GM12892 (cell line): ENCODE measurements at places on chromosomes 5 and 9.

DNA sequence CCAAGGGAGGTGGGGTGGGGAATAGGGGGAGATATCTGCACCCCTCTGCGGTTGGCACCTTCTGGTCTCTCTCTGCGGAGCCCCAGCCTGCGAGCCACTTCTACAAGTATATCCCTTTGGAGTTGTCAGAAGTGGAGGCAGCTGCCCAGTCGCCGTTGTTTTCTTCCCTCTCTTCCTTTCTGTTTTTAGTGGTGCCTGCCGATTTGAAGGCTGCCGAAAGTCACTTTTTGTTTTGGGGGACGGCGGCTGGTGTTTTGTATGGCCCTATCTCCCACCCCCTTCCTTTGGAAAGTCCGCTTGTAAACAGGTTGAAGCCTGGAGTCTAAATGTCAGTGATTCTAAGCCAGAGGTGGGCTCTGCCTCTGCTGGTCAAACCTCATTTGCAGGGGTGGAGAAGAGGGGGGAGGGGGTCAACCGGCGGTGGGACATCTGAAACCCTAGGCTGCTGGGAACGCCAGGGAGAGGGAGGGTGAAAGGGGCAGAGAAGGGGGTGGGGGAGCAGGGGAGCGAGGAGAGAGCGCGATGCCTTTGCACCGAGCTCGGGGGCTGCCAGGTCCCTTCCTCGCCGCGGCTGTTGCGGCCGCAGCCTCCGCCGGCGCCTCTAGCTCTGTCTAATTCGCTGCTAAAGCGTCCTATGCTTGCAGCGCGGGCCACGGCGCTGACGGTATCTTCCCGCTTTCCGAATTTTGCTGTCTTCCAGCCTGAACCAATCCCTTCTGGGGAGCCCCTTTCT is at the start of gene FGF10:
TSS of gene FGF10 (minus strand) at position 331 of the 733 bp plus-strand sequence. CDS start 738 bp downstream, outside the sequence.
- no peak for DNase-seq

DNA sequence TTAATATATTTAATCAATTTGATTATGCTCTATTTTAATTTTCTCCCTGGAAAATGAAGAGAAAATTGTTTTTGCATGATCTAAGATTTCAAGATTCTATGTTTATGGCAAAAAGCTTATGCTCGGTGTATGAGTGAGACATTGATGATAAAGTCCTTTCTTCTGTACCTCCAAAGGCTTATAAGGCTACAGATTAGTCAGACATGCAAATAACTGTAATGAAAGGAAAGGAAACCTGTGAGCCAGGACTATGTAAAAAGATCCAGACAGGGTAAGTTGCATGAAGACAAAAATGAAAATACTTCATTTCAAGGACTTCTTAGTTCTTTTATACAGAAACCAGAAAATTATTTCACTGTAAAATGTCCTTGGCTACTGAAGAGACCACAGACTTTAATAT is 52.2 kb upstream of the EDIL3 start:
- no peak for DNase-seq

DNA sequence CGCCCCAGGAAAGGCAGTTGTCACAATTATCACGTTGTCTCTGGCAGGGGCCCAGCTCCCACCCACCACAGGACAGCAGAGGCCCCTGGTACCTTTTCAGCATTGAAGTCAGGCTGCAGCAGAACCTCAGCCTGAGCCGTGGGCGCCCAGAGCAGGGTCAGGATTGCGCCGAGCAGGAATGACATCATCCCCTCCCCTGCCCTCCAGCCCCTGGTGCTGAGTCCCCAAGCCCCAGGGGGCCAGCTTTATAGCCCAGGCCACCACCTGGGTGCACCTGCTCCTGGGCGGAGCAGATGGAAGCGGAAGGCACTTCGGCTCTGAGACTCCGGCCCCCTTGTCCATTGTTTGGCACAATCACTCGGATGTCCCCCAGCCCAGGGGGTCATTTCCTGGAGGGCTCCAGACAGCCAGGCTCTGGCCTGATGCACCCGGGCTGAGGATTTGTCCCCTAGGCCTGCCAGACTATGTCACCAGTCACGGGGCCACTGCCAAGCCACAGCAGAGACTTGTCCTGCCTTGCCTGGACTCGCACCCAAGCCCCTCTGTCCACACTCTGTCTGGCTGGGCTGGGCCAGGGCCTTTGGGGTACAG is at the start of gene LCN15:
TSS of gene LCN15 (minus strand) at position 218 of the 591 bp plus-strand sequence. CDS start at position 188, 30 bp downstream.
- DNase-seq, result no peak

DNA sequence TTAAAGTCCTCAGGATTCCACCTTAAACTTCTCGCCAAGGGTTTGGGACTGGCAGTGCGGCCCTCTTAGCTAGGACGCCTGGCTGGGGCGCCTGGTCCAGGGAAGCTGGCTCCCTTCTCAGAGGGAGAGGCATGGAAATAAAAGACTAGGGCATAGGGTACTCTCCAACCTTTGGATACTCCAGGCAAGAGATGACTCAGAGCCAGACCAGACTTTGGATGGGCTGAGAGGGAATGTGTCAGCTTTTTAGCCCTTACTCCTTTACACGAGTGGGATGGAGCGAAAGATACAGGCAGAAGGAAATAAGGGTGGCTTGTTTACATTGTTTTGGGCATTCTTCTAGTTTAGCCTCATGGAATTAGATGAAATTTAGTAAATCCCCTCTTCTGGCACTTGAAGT is 48.2 kb downstream of the IL31RA start:
- no peak for DNase-seq

- DNase-seq, result no peak
Observed at GRCh38 chr5:104444656-104445055, 882.1 kb upstream of the NUDT12 start.
